Thoracic aorta (tissue), 2 donors: ENCODE measurements at places on chromosomes 2 and 18.

GRCh38 chr2:64040161-64040560 is 20.9 kb upstream of the VPS54 start:
- H3K27ac ChIP-seq, result no peak overlapping the region
- H3K27me3 ChIP-seq, result no peaks in the 10 kb centered on the region
- H3K4me1 ChIP-seq, result no peaks in the 10 kb centered on the region
- H3K4me3 ChIP-seq, result no peak overlapping the region

DNA sequence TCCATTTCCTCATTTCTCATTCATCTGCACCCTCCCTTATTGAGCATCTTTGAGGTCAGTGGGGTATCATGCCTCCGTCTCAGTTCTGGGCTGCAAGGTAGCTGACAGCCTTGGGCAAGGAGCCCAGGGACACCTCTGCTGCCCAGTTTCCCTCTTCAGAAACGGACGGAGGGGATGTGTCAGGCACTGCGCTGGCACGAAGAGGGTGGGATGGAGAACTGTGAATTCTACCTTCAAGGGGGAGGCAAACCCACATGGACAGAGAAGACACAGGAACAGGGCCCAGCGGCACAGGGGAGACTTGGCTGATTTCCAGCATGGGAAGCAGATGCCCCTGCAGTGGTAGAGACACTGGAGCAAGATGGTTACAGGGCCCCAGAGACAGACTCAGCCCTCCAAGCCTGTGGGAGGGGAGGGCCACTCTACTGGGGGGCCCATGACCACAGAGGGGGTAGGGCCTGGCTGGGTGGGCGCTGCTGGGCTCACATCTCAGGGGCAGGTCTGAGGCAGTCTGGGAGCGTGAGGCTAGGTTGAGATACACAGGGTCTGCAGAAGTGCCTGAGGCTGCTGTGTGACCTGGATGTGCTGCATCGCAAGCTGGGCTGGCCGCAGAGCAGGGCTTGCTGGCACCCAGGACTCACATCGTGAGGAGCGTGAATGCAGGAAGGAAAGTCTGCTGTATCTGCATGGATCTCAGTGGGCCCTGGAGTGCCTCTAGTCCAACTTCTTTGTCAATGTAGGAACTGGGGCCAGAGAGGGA is 92.3 kb downstream of the HS1BP3 start:
- H3K27ac ChIP-seq, result no peak overlapping the region
- H3K4me3 ChIP-seq, result no peak overlapping the region
- H3K4me1 ChIP-seq, result no peaks in the 10 kb centered on the region
- DNase-seq, result no peak
- no peaks in the 10 kb centered on the region for H3K36me3 ChIP-seq

- no peaks in the 10 kb centered on the region for H3K4me1 ChIP-seq
- no peaks in the 10 kb centered on the region for H3K36me3 ChIP-seq
- H3K27ac ChIP-seq, result no peak overlapping the region
- DNase-seq, result no peak
- no peaks in the 10 kb centered on the region for H3K27me3 ChIP-seq
- H3K4me3 ChIP-seq, result no peak overlapping the region
Measured at GRCh38 chr2:22901471-22902179, 483.4 kb upstream of the KLHL29 start.

DNA sequence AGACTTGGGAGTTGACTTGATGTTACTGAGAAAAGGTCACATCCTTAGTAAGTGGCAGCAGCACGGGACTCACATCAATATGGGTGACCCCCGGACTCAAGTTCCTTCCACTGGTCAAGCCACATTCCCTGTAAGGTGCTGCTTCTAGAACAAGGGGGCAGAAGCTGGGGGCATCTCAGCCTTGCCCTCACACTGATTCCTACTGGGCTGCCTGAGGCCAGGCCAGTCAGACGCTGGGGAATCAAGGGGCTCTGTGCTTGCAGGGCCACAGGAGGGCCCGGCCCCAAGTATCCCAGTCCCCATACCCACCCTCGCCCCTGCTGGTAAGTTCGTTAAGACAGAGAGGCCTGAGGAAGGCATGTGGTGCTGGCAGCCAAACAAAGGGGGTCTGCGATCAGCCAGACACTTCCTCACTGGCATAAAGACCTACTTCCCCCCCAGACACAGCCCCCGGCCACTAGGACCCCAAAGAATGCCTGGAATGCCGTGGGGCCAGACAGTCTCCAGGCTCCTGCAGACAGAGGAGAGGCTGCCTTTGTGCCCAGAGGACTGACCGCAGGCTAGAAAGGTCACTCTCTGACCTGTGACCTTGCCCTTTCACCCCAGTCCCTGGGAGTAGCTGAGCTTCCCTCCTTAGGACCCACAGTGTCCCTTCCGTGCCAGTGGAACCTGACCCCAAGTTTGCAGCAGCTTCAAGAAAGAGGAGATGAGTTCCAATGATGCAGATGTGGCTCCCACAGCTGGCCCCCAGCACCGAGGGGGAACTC is 83.6 kb downstream of the HS1BP3 start:
- no peak overlapping the region for H3K4me3 ChIP-seq
- H3K36me3 ChIP-seq, result no peaks in the 10 kb centered on the region
- no peaks in the 10 kb centered on the region for H3K4me1 ChIP-seq
- no peaks in the 10 kb centered on the region for H3K27me3 ChIP-seq
- no peak for DNase-seq

- H3K4me1 ChIP-seq, result no peaks in the 10 kb centered on the region
- no peak overlapping the region for H3K27ac ChIP-seq
- H3K4me3 ChIP-seq, result no peak overlapping the region
- DNase-seq, result no peak
Measured at GRCh38 chr18:9244376-9244775, 90.2 kb upstream of the TWSG1 start.

GRCh38 chr2:74290066-74290465 is 53.1 kb downstream of the SLC4A5 start:
- no peaks in the 10 kb centered on the region for H3K4me1 ChIP-seq
- no peaks in the 10 kb centered on the region for H3K36me3 ChIP-seq
- no peaks in the 10 kb centered on the region for H3K27me3 ChIP-seq
- H3K4me3 ChIP-seq, result no peak overlapping the region
- DNase-seq, result no peak

- no peak overlapping the region for H3K27ac ChIP-seq
- DNase-seq, result no peak
- H3K4me3 ChIP-seq, result no peak overlapping the region
- no peaks in the 10 kb centered on the region for H3K36me3 ChIP-seq
- no peaks in the 10 kb centered on the region for H3K4me1 ChIP-seq
Measured at GRCh38 chr2:12223732-12224131, 477.3 kb downstream of the LPIN1 start.

DNA sequence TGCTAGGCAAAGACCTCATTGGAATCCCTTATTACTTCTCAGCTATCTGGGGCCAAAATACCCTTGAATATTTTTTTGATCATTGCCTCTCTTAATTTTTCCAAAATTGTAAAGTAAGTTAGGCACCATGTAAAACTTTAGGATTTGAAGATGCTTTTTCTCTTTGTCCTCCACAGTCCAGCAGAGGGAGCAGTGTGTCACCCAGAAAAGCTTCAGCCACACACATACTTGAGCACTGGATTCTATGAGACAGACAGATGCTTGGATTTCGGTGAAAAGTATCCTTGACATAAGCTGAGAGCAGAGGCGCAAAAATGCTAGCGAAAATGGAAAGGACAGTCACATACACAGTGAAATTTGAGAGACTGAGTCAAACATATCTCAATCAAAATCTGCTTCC is 74.7 kb upstream of the KCNJ3 start:
- H3K36me3 ChIP-seq, result no peaks in the 10 kb centered on the region
- no peaks in the 10 kb centered on the region for H3K4me1 ChIP-seq
- DNase-seq, result no peak
- peak overlapping the region; percentile 7 for H3K4me3 ChIP-seq
- no peak overlapping the region for H3K27ac ChIP-seq
- H3K27me3 ChIP-seq, result no peaks in the 10 kb centered on the region

DNA sequence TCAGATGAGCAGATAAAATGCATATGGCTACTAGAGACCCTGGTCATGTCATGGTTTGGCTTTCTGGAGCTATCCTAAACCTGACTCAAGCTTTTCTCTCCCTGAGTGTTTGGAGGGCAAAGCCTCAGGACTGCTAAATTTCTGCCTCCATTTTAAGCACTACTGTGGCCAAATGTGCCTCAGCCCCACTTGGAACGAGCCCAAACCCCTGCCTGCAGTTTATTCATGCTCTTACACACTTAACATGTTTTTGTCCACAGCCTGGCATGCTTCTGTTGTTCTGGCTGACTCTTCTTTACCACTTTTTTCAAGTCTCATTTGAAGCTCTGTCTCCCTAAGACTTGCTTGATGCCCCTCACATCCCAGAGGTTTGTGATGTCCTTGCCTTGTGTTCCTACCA is 24.7 kb downstream of the MGAT5 start:
- no peak overlapping the region for H3K4me3 ChIP-seq
- H3K27ac ChIP-seq, result no peak overlapping the region
- H3K4me1 ChIP-seq, result no peaks in the 10 kb centered on the region
- no peaks in the 10 kb centered on the region for H3K27me3 ChIP-seq
- no peaks in the 10 kb centered on the region for H3K36me3 ChIP-seq
- no peak for DNase-seq

- H3K4me1 ChIP-seq, result no peaks in the 10 kb centered on the region
- DNase-seq, result no peak
- no peak overlapping the region for H3K4me3 ChIP-seq
- no peak overlapping the region for H3K27ac ChIP-seq
Measured at GRCh38 chr2:175599966-175600831, 401.9 kb downstream of the LNPK start.

DNA sequence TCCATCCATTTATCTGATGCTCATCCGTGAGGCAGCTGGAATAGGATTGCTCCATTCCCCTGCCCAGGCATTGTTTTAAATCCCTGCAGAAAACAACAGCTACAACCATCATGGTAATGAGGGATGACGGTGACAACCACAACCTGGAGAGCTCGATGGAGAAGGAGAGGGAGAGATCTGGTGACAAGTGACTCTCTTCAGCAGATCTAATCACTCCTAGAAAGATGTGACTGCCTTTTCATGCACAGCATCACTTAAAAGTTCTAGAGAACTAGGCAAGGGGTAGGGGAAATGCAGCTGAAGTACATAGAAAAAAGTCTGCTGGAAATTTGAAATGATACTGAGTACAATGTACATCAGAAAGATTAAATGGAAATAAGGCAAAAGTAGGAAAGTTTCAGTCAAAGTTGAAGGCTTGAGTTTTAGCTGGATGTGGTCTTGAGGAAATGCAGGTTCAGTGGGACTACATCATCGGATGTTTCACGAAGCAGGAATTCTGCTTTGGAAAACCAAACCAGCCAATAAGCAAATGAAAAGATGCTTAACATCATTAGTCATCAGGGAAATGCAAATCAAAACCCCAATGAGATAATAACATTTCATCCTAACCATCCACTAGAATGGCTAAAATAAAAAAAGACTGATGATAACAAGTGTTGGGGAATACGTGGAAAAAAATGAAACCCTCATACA is 6.8 kb upstream of the ARHGAP25 start:
- DNase-seq, result no peak
- H3K36me3 ChIP-seq, result no peaks in the 10 kb centered on the region
- no peak overlapping the region for H3K27ac ChIP-seq

- H3K4me1 ChIP-seq, result no peaks in the 10 kb centered on the region
- no peak for DNase-seq
- no peaks in the 10 kb centered on the region for H3K36me3 ChIP-seq
- H3K27me3 ChIP-seq, result no peaks in the 10 kb centered on the region
- no peak overlapping the region for H3K4me3 ChIP-seq
Measured at GRCh38 chr2:158586491-158586890, 129.7 kb downstream of the PKP4 start.

DNA sequence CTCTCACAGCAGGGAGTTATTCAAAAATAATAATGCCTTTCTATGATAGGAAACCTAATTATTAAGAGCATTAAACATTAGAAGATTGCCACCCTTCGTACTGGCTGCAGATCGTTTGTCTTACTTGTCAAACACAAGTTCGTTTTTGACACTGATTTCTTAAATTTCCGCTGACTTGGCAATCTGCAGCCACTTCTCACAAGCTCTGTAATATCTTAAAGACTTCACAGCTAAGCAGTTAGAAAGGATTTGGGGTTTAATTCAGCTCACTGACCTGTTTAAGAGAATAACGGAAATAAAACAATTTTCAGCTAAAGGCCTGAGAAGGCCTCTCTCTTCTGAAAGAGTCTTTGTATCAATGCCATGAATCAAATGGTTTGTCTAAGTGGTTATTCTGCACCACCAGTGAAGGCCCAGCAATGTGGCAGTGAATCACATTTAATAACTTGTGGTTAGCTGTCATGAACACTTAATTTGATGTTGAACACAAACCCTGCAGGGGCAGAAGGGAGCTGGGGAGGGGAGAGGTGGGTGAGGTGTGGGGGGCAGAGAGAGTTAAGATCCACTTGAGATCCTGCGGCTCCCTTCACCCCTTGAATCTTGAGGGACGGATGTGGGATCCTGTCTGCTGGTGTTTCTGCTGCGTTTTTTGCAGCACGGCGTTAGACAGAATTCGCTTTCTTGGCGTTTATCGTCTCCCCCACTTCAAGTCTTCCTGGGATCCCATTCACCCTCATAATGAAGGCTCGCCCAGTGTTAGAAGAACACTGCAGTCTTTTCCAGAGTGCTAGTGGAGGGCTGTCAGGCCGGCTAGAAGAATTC is 145.4 kb upstream of the SATB2 start:
- no peak overlapping the region for H3K27ac ChIP-seq
- DNase-seq, result no peak
- H3K4me1 ChIP-seq, result peaks cover 5% of the 10 kb centered on the region
- H3K4me3 ChIP-seq, result no peak overlapping the region

GRCh38 chr2:62287899-62288880 is 92.3 kb downstream of the B3GNT2 start:
- peak; percentile 21 for DNase-seq
- no peaks in the 10 kb centered on the region for H3K36me3 ChIP-seq
- H3K27ac ChIP-seq, result no peak overlapping the region
- H3K27me3 ChIP-seq, result no peaks in the 10 kb centered on the region
- H3K4me1 ChIP-seq, result peaks cover 15% of the 10 kb centered on the region

- H3K4me3 ChIP-seq, result no peak overlapping the region
- H3K27ac ChIP-seq, result no peak overlapping the region
- H3K27me3 ChIP-seq, result no peaks in the 10 kb centered on the region
- peak; percentile 1 for DNase-seq
- peaks cover 7% of the 10 kb centered on the region for H3K4me1 ChIP-seq
Measured at GRCh38 chr2:1662606-1663180, 81.6 kb downstream of the PXDN start.
